ENCODE measurements at places on chromosomes 3 and 15.

DNA sequence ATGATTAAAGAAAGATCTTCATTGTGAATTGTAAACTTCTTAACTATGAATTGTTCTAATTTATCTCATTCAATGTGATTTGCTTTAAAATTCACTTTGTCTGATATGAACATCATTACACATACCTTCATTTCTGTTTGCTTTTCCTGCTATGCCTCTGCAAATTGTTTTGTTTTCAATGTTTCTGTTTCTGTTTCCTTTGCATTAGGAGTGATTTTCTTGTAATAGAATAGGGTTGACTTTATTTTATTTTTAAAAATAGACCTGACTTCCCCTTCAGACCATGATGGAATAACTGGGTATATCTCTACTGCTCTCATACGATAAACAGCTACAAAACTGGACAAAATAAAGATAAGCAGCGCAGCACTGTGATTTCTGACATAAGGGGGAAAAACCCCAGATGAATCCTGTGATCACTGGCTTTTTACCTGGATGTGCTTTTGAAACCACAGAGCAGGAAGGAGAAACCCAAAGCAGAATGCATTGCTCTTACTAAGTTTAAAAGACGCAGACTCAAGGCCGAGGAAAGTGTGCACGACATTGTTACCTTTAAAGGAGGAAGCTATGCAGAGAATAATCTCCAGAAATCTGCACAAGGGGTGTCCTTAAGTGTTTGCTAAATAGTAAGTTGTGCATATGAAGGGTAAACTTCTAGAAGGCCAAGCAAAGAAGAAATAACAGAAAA, 420.2 kb downstream of the TBC1D5 start:
- no peak for DNase-seq

DNA sequence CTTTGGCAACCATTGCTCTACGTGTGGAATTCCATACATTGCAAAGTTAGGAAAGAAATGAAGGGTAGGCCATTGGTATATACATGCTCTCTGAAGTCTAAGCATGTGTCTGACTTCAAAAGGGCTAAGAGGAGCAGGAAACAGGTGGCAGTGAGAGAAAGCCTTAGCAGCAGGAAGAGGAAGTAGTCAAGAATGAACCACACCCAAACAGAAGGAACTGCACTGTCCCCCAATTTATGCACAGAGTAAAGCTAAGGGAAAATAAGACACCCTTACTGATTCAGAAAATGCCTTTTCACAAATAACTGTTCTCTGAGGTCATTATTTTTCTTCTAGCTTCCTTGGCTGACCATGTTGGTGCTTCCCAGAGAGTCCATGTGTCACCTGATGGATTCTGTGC, 575.4 kb downstream of the NTRK3 start:
- no peak for DNase-seq

DNA sequence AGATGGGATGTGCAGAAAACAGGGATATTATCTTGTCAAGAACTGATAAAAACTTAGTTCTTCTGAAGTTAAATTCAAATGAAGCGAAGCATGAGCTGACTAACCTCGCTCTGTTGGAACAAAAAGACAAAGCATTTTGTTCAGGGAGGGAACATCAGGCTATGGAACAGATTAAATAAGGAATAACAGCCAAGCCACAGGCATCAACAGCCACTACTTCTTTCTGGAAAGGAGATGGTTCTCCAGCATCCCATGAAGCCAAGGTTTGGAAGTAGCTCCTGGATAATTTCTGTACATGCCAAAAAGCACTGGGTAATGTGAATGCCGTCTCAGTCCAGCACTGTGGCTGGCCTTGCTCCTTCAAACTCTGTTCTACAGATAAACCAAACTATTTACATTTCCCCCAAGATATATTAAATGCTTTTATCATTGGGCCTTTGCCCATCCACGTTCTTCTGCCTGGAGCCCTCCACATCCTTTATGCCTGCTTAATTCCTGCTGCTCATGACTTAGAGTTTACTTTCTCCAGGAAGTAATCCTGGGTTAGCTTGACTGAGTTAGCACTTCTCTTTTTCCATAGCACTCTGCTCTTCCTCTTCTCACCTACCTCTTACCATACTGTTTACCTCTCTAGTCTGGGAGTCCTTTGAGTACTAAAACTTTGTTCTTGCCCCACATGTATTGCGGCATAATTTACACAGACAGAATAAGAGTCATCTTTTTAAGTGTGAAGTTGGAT, 232.0 kb downstream of the CLSTN2 start:
- DNase-seq: no peak

- no peak for DNase-seq
Measured at GRCh38 chr3:123481722-123482457, 33.0 kb upstream of the ADCY5 start.

DNA sequence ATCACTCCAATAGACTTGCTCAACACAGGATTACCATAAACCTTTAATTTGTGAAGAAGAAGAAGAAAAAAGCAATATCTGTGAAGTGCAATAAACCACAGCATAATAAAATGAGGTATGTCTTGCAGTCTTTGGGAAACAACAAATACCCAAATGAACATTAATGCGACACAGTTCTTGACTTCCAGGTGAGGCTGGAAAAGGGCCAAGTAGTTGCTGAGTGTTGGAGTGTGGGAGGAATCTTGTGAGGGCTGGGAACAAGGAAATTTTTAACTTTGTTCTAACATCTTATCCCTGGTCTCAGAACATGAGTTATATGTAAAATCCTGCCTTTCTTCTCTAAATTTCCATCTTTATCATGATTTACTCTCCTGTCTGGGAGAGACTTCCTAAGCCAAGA, 206.5 kb downstream of the DTWD1 start:
- no peak for DNase-seq

DNA sequence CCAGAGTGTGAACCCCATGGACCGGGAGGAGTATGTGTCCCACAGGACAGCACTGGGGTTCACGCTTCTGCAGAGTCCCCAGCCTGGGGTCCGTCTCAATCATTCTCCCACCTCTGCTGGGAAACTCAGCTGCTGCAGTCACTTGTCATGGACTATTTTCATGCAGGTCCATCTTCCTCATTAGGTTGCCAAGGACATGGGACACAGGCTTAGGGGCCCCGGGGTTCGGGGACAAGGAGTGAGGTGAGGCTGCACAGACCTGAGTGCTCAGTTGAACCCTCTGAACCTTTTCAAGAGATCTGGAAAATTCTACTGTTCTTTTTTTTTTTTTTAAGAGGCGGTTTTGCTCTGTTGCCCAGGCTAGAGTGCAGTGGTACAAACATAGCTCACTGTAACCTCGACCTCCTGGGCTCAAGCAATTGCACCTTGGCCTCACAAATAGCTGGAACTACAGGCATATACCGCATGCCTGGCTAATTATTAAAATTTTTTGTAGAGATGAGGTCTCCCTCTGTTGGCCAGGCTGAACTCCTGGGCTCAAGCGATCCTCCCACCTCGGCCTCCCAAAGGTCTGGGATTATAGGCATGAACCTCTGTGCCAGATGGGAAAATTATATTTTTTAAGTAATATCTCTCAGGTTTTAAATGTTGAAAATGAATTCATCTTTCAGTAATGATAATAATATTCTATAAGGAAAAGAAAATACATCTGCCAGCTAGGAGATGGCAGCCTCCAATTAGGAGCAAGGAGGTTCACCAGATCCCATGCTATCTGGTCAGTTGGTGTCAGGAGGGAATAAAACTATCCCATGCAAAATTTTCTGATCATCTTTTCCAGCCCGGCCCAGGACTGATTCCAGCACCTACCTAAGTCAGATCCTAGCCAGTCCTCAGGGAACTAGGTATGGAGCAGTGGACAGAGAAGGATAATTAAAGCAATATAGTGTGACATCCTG, 45.2 kb downstream of the RPN1 start:
- DNase-seq: no peak

- DNase-seq: no peak
Measured at GRCh38 chr3:123385001-123385401, 63.9 kb downstream of the ADCY5 start.

DNA sequence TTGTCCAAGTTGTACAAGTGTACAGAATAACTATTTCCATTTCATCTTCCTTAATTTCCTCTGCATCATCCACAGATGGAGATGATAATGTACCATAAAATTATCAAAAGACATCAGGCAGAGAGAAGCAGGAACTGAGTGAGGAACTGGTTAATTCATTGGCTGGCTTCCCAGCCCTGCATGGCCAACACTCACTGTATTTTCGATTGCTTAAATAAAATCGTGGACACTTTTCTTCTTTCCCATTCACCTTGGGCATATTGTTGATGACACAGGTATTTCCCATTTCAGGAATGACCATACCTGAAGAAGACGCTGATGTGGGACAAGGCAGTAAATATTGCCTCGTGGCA, 144.2 kb upstream of the ABHD17C start:
- no peak for DNase-seq

DNA sequence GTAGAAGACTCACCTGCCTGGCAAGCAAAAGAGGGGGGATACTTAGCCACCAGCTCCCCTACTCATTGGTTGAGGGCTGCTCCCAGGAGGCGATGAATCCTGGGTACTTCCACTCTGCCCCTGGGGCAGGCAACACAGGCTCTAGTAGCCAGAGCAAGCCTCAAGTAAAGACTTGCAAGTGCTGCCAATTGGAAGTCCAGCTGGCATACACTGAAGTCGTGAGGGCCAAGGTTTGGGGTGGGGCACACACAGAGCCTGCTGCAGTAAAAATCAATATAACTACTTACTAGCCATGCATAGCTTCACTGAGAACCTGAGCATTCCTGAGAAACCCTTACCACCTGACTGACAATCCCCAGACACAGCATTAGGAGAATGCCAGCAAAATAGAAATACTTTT, 123.0 kb upstream of the EIF1B start:
- no peak for DNase-seq

DNA sequence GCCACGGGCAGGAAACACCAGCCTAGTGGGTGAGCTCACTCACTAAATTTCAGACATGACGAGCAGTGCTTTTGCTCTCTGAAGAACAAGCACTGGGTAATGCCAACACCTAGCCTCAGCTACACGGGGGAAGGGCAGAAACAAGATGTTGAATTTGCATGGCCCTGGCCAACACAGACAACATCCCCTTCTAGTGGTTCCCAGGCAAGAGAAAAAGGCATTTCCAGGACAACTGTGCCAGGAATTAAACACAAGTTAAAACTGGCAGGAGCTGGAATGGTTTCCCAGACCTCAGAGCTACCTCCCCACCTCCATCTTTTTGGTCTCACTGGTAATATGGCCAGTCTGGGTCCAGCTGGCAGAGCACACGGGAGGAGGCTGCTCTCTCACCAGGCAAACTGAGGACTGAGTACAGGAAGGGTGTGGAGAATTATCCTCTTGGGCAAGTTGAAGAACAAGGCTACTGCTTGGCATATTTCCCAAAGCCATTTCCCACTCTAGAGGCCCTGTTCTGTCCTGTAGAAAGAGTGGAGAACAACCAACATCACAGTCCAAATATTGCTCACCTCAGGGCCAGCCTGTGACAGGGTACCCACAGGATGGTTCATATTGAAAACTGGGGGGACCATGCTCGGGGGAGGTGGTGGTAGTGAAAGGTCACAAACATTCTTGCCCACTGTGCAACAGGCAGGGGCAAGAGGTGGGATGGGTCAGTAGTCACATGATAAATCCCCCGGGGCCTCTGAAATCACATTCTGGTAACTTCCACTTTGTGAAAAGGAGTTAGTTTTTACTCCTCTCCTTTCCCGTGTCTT, 26.5 kb downstream of the TSPAN3 start:
- DNase-seq: no peak

DNA sequence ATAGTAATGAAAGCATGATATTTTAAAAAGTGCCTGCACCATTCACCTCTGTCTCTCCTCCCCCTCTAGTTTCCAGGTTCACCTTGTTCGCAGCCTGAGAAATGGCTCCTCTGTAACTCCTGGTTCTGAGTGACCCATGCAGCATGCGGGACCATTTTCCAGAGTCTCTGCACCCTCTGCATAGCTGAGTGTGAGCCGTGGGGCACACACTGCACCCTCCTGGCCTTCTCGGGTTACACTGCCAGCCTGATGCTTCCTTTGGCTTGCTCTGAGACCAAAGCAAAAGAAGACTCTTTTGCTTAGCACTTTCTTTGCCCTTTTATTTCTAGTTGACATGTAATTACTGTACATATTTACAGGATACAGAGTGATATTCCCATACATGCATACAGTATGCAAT, 287.3 kb downstream of the GABRG3 start:
- DNase-seq: no peak

GRCh38 chr3:113054552-113054951, 63.8 kb downstream of the GTPBP8 start:
- DNase-seq: no peak

- no peak for DNase-seq
Measured at GRCh38 chr15:32657198-32657883, 15.8 kb downstream of the SCG5 start.

- no peak for DNase-seq
Measured at GRCh38 chr15:44414001-44414400, 13.4 kb upstream of the CTDSPL2 start.

- DNase-seq: no peak
Measured at GRCh38 chr3:72171463-72171881, 386.5 kb upstream of the PROK2 start.

DNA sequence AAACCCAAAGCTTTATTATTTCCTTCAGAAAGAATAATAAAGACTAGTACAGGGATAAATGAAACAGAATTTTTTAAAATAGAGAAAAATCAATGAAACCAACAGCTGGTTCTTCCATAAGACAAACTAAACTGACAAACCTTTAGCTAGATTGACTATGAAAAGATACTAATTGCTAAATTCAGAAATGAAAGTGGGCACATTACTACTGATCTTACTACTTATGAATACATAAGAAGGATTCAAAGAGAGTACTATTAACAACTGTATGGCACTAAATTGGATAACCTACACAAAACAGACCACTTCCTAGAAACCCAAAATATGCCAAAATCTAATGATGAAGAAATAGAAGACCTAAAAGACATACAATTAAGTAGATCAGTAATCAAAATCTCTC, 278.2 kb downstream of the ISL2 start:
- no peak for DNase-seq

DNA sequence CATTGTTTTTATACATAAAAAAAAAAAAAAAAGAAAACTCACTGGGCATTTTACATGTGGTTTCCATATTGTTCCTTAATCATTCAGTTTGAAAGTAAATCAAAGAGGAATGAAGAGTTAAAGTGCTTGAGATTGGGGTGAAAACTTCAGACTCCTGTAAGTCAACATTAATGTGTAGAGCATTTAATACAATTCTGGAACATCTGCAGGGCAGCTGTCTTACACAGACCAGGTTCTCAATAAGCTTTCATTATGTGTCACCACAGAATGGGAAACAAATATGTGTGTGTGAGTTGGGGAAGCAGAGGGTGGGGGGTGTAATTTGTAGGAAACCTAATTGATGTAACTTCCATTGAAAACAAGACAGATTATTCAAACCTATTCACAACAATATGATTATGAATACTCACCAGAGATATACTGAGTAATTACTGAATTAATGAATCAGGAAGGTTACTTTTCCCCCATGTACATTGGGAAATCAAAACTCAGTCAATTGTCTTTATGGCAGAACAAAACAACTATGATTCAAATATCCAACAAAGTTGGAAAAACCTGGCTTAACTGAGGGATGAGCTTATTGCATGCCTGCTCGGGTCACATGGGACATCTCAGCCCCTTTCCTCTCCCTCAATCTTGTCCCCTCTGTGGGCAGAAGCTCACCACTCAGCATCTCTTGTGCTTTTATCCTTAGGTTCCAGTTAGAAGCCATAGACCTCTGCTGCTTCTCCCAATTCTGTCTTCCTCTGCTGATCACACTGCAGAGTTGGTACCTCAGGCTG, 281.2 kb upstream of the THBS1 start:
- DNase-seq: no peak

- DNase-seq: no peak
Measured at GRCh38 chr3:106560451-106560966, 691.7 kb upstream of the CBLB start.

GRCh38 chr15:52523192-52523591, 5.5 kb downstream of the MYO5A start:
- no peak for DNase-seq

GRCh38 chr3:13872451-13872850, 7.4 kb downstream of the WNT7A start:
- no peak for DNase-seq

Measured in right renal pelvis (tissue), 4 donors.